ENCODE measurements at places on chromosomes 7 and 10. TPM values are rescaled to one million over a fixed set of nuclear protein-coding genes. Genes with fewer than 3 reads are reported as not detected.

DNA sequence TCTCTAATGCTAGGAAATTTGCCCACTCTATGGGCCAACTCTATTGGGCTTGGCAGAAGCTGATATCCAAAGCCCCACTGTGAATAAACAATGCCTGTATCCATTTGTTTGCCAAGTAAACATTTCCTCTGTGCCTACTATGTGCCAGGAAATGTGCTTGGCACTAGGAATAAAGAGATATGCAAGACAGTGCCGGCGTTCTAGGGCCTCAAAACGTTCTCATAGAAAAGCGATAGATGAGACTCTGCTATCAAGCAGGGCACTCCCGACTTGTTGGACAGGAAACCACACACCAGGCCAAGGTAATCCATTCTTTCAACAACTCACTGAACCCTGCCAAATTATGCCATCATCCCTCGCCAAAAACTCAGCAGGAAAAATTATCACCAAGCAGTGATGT lies 196.7 kb downstream of the IPMK start:
- no peak for DNase-seq

DNA sequence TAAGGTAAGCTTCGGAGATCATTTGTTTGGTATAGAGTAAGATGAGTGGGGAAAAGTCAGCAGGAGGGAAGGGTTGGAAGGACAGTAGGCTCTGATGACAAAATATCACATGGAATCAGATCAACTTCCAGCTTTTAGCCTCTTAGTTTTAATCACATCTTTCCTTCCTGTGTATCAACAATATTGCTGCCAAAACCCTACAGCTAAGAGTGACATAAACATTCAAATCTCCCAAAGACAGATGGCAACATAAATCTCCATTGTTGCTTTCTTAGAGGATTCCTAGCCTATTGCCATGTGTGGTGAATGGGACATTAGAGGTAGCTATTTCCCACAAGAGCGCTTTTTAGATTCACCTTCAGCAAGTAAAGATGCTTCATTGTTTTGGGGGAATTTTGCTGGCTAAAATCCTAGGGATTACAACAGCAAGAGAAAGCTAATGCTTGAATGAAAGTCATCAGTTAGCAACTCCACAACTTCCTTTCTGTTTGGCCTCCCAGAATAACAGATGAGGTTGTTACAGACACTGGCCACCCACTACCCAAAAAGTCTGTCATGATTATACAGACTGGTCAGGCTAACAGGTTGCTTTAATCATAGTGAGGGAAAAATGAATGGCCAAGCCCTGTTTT lies 35.2 kb upstream of the FZD1 start:
- no peak for DNase-seq

DNA sequence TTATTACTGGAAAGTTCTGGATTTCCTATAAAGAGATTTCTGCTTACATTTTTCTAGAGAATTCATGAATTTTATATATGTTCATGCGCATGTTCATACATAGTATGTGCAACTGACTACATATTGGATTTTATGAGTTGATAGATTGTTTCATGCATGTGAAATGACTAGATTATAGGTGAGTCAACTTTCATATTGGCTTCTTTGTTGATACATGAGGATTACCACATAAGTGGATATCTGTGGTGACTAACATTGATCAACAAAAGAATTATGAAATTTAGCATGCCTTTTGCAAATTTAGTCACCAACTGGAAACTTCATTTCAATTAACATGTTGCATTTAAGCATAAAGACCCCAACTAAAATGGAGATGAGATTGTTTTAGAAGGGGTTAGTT lies 99.0 kb downstream of the GNAT3 start:
- DNase-seq = no peak

DNA sequence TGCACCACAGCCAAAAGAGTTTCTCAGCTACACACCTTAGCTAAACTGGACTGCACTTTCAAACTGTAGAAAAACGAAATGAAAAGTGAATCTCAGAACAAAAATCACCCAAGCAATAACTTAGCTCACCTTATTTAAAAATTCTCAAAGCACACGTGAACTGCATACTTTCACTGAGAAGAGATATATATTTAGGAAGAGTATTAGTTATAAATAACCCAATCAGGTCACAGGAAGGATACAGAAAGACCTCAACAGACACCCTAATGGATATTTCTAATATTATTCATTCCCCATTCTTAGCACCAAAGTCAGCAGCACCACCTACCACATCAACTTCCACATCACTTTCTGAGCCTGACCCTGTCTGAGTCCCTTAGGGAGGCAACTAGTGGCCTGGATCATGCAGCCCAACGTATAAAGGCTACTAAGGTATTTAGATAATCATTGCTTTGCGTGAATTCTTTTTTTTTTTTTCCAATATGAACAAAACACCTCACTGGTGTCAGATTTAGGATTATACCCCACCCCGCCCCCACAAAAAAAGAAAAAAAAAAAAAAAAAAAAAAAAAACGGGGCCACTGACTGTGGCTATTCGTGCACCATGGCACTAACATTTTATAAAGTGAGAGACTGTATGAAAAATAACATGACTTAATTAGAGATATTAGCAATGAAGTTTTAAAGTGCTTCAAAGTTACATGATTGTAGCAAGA lies 2.6 kb downstream of the ABI1 start:
- no peak for DNase-seq

DNA sequence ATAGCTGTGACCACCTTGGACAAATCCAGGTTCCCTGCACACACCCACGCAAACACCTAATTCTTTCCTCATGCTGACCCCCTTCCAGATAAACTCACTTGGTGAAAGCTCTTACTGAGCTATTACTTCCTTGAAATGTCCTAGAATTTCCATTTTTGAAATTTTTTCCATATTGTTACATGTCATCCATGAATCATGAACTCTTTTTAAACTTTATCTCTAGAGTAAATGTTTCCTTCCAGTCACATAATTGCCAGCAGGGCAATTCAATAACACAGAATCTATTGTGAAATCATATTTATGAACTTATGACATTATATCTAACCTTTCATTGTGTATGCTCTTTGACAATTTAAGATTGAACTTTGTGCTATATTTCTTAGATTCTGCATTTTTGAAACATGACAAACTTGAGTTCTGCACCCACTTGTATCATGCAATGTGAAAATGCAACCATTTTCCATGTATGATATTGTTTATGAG lies 26.8 kb upstream of the FGL2 start:
- no peak for DNase-seq

GRCh38 chr7:1226186-1226901 lies 6.3 kb upstream of the UNCX start:
- DNase-seq = no peak

- DNase-seq = no peak
These were observed 361.4 kb upstream of the ZNF32 start for GRCh38 chr10:44009891-44010632.

DNA sequence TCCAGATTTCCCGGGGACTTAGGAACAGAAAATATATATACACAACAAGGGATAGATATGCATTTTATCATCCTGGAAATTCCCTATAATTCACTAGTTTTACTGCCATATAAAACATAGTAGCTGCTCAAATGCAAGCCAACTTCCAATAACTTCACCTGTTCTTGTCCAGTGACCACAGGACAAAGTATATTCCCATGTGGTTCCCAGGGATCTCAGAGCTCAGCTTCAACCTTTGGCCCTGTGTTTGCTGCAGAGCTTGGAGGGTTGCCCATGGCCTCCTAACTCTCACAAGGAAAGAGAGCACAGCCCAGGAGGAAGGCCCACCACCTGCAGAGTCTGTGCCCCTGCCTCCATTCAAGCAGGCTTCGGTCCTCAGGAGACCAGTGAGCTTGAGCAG lies 4.5 kb upstream of the DRGX start:
- no peak for DNase-seq

DNA sequence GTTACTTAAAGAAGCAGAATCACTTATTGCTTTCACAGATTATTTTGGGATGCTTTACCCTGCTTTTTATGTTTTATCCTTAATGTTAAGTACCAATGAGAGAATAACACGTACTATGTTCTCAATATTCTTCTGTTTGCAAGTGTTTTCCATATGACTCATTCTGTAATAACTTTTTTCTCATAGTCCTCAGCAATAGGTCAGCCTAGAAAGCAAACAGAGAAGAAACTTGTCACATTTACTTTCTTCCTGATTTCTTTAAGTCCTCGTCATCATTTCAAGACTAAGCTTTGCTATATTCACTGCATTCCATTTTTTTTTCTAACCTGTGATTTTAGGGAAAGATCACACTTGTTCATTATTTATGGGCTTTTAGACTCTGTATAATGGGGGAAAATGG lies 6.8 kb upstream of the AGR2 start:
- DNase-seq = no peak

- DNase-seq = no peak
These were observed 8.2 kb upstream of the RBP3 start for GRCh38 chr10:47339759-47340607.

DNA sequence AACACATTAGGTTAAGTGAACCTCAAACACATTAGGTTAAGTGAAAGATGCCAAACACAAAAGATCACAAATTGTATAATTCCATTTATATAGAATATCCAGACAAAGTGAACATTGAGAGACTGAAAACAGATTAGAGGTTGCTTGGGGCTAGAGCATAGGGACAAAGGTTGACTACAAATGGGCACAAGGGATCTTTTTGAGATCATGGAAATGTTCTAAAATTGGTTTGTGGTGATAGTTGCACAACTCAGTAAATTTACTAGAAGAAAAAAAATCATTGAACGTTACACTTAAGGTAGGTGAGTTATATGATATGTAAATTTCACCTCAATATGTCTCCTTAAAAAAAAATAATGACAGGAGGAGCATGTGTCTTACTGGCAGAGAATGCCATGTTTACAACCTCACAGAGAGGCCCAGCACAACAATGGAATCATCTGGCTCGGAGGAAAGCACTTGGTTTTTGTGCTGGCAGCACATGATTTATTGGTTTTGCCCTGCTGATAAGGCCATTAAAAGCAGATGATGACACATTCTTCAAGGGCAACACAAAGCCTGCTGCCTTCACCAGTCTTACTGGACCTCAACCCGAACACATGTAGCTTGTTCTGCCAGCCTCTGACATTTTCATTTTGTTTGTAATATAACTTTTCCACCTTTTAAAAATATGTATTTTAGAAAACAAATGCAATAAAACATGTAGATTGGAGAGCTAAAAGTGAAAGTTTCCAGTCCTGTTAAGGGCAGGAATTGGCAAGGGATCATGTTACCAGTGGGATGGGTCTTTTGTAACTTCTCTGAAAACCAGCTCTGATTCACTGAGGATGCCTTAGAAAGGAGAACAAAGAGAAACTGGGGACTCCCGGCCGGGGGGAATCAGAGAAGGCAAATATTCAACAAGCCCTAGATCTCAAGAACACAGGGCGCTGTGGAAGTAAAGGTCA lies 11.9 kb upstream of the LMOD2 start:
- DNase-seq = peak; percentile 28

DNA sequence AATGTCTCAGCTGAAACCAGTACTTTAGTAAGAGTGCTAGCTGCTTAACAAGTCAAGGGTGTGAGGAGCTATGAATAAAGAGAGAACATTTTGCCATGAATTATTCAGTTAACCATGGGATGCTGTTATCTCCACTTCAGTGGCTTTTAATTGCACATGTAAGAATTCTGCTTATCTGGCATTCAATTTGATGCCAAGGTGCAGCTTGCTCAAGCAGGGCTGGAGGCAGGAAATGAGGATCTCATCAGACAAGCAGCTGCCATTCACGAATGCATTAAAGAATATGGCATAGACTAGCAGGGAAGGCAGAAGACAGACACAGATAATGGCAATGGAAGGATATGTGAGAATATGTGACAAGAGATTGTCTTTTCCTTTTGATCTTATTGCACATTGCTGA lies 697.8 kb downstream of the NRG3 start:
- DNase-seq = no peak

DNA sequence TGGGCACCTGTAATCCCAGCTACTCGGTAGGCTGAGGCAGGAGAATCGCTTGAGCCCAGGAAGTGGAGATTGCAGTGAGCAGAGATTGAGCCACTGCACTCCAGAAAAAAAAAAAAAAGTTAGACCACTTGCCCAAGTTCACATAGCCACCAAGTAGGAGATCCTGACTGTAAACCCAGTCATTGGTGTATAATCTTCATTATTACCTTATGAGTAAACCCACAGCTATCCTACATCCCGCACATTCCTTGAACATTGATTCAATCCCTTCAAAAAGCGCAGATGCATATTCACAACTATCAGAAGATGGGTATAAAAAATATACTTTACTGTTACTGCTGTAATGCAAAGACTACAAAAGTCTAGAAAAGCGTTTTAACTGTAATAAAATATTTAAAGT lies 512.9 kb downstream of the SUGCT start:
- DNase-seq = no peak

DNA sequence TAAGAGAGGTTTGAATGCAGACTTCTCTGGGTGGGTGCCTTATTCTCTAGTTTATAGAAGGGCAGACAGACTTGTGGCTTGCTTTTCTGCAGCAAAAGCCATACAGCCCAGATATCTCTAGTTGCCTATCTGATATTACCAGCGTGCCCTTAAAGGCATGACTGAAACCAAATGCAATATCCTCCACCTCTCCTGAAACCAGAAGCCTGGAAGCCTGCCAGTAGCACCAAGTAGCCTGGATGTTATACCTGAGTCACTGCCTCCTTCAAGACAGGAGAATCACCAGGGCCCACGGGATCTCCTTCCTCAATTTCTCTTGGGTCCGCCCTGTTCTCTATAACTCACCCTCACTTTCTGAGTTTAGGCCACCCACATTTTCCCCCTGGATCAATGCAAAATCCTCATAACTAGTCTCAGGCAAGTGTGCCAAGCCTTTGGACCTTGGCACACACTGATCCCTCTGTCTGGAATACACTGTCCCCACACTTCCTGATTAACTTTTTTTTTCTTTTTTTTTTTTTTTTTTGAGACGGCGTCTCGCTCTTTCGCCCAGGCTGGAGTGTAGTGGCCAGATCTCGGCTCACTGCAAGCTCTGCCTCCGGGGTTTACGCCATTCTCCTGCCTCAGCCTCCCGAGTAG lies 638.4 kb downstream of the GALNT17 start:
- DNase-seq = no peak

DNA sequence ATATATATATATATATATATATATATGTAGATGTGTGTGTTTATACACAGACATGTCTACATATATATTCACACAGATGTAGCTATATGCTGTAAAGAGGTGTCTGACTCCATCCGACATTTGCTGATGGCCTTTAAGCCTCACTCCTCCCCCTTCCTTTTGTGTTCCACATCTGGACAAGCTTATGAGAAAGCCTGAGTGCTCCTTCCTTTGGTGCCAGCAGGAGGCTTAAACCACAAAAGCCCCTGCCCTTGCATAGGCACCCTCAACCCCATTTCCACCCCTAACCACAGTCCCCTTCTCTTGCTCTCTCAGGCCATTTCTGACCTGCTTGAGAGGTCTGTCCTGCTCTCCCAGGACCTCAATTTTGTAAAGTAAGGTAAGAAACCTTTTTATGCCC lies 98.7 kb downstream of the SVOPL start:
- DNase-seq = no peak

- no peak for DNase-seq
These were observed 34.2 kb downstream of the BICC1 start for GRCh38 chr10:58546722-58547445.

GRCh38 chr10:129199826-129200225 lies 267.2 kb upstream of the MGMT start:
- DNase-seq = no peak

The MRLN gene
- polyA plus RNA-seq = 0.48 TPM

The RPEL1 gene
- polyA plus RNA-seq = 0.21 TPM

The GPRIN2 gene
- polyA plus RNA-seq = 3.2 TPM

The UPK3BL1 gene
- 4.7 TPM for polyA plus RNA-seq

The ELMO1 gene
- 14.6 TPM for polyA plus RNA-seq

The IFRD1 gene
- 35.9 TPM for polyA plus RNA-seq

The FZD1 gene
- 73.7 TPM for polyA plus RNA-seq

The UPK3B gene
- 0.38 TPM for polyA plus RNA-seq

The ABCC2 gene
- polyA plus RNA-seq = 11.4 TPM
